SK-MEL-5 (cell line): ENCODE measurements at places on chromosomes 12 and 14.
A peak's percentile ranks its signal among the peaks of the same experiment; 100 is the strongest.

DNA sequence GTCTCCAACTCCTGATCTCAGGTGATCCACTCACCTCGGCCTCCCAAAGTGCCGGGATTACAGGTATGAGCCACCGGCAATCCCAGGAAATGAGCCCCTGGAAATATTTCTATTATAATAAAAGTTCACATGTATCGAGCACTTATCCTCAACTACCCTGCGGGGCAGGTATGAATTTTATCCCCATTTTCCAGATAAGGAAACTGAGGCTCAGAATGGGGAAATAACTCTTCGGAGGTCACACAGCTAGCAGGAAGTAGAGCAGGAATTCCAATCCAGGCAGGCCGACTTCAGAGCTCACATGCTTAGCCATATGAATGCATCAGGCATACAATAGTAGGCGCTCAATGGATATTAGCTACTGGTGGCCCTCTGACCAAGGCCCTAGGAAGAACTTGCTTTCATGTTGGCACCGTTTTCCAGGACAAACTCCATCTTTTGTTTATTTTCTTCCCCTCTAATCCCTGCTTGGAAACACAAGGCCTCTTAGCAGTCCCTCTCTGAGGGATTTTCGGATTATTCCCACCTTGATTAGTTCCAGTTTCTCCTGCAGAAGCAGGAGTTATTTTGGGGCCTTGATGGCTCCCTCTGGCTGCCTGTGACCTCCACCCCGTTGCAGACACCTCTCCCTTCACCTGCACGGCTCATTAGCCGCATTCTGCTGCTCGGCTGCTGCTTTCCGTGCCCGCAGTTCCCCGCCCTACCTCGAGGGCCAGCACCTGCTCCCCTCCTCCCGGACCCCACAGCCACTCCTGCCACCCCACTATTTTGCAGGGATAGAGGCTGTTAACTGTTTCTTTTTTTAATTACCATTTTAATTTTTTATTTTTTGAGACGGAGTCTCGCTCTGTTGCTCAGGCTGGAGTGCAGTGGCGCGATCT is 18.7 kb upstream of the POP5 start:
- peak; percentile 60 for DNase-seq

DNA sequence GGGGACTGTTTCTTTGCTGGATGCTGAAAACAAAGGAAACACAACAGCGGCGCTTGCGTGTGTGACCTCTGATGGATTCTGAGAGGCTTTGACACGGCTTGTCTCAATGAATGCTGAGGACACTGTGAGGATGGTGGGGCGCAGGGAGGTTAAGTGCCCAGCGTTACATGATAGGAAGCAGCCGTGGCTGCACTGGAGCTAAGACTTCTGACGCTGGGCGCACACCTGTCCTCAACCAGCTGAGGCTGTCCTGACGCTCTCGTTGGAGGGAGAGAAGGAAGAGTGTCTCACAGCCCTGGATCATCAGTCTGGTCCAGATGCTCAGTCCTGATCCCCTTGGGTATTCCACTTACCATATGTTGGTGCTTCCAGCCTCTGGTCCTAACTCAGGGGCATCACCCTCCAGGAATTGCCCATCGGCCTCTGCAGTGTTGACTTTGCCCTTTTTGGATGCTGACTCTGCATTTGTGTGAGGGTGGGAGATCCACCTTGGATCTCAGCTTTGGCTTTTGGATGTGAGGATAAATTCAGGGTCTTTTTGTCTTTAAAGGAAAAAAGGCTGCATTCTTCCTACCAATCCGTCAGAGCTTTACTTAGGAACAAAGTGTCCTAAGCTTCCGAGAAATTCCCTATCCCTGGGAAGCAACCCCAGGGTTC is 125.2 kb downstream of the ZNF664 start:
- no peak for DNase-seq

DNA sequence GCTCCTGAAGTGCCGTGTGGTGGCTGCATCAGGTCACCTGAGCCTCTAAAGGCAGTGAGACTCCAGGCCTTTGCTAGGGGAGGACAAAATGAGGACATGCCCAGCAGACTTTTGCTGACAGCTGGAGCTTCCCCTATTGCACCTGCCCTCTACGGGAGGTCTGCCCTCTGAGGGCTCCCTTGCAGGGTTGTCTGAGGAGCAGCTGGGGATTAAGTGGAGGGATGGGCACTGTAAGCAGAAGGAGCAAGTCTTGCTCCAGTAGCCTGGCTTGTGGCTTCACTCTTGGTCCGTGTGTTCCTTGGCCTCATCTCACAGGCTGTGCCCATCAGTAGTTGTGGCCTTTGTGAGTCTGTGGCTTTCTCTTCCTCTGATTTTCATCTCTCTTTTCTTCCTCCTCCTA is 66.9 kb upstream of the NRXN3 start:
- DNase-seq: no peak

DNA sequence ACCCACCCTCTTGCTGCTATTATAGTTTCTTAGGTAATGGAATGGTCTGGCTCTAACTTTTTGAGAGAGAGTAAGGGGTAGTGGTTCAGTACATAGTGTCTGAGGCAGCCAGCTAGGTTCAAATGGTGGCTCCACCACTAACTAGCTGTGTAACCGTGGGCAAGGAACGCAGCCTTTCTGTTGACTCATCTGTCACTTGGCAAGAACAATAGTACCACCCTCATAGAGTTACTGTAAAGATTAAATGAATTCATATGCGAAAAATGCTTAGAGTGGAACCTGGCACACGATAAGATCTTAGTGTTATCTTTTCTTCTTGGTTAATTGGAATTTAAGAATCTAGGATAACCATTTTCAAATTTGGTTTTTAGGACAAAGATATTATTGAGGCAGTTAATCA is 14.0 kb downstream of the CCDC62 start:
- DNase-seq: no peak

- DNase-seq: no peak
Observed at GRCh38 chr14:92470215-92470614, 43.4 kb upstream of the RIN3 start.
